ENCODE measurements at places on chromosomes 12 and 14.

GRCh38 chr14:31990926-31991572, 86.1 kb upstream of the ARHGAP5 start:
- DNase-seq, result no peak

DNA sequence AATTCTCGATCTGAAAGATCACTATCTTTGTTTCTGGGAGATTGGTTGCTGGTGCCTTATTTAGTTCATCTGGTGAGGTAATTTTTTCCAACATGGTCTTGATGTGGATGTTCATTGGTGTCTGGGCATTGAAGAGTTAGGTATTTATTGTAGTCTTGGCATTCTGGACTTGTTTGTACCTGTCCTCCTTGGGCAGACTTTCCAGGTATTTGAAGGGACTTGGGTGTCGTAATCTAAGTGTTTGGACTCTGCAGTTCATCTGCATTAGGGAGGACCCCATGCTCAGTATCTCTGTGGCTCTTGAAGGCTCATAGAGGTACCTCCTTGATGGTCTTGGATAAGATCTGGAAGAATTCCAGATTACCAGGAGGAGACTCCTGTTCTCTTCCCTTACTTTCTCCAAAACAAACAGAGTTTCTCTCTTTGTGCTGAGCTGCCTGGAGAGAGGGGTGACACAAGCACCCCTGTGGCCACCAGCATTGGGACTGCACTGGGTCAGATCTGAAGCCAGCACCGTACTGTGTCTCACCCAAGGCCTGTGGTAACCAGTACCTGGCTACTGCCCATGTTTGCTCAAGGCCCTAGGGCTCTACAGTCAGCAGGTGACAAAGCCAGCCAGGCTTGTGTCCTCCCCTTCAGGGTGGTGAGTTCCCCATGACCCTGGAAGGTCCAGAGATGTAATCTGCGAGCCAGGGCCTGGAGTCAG, 5.3 kb downstream of the A2ML1 start:
- DNase-seq, result no peak

- no peak for DNase-seq
Observed at GRCh38 chr12:15534322-15534721, 212.0 kb downstream of the PTPRO start.

- no peak for DNase-seq
Observed at GRCh38 chr14:30053103-30053502, 125.5 kb upstream of the PRKD1 start.

DNA sequence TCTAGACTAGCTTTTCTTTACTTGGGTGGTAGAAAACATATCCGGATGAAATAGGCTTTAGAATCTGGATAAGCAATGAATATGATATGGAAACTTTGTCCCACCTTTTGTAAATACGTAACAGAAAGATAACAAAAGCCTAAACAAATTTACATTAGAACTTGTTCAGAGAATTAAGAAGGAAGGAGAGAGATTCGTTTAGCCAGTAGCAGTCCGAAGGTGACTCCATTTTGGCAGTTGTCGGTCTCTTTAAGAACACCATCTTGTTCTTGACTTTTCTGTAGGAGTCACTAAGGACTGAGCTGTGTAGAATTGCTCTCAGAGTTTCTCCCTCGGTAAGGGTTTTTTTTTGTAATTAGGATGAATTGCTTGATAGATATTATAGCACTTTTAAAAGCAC, 475.1 kb downstream of the PCNX1 start:
- no peak for DNase-seq

- no peak for DNase-seq
Observed at GRCh38 chr14:59699442-59699841, 122.8 kb upstream of the CCDC175 start.

DNA sequence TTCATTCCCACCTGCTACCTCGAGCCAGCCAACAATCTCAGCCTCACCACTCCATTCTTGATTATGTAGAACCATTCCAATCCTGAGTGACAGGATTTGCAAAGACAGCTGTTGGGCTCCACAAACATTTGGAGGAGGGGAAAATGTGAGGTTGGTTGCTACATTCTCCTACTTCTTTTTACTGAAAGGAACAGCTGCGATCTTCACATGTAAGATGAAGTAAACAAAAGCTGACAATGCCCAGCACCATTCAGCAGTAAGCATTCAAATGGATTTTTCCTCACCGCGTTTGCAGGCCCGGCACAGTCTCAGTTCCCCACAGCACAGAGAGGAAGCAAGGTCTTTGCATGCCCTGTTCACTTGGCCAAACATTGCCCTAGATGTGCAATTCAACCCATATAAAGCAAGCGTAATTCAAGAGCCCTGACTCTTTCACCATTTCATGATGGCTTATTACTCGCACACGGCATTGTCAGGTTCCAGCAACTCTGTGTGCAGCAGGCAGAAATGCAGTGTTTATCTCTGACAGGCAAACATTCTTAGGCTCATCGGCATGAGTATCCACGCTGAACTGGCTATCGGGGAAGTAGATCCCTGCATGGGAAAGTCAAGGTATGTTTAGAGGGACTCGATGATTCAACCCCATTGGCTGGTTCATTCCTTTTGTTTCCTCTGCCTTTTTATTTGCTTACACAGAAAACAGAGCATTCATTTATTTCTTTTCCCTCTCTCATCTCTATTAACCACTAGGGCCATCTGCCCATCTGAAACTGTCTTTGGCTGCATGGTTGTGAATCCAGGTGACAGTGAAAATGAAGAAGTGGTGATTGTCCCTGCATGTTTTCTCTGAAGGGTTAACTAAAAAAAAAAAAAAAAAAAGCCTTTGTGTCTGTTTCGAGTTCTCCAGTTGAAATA, 236.1 kb upstream of the PLEKHG7 start:
- no peak for DNase-seq

GRCh38 chr14:98694541-98694940, 577.5 kb downstream of the BCL11B start:
- no peak for DNase-seq

- DNase-seq, result no peak
Observed at GRCh38 chr12:62194616-62195015, 65.6 kb upstream of the USP15 start.

- DNase-seq, result no peak
Observed at GRCh38 chr14:92637864-92638263, 110.6 kb downstream of the LGMN start.

Data from stimulated activated CD4-positive, alpha-beta T cell treated with anti-CD3 and anti-CD28 coated beads, Interleukin-1b, Interleukin-23, amount 100 ng/mL, for 48 hours (primary cell).